ENCODE measurements at places on chromosomes 6 and 20.
A peak's percentile ranks its signal among the peaks of the same experiment; 100 is the strongest.

- no peak for DNase-seq
Observed at GRCh38 chr6:113903666-113904330, 46.7 kb downstream of the MARCKS start.

- no peak for DNase-seq
Observed at GRCh38 chr6:14591998-14592397, 474.4 kb downstream of the CD83 start.

DNA sequence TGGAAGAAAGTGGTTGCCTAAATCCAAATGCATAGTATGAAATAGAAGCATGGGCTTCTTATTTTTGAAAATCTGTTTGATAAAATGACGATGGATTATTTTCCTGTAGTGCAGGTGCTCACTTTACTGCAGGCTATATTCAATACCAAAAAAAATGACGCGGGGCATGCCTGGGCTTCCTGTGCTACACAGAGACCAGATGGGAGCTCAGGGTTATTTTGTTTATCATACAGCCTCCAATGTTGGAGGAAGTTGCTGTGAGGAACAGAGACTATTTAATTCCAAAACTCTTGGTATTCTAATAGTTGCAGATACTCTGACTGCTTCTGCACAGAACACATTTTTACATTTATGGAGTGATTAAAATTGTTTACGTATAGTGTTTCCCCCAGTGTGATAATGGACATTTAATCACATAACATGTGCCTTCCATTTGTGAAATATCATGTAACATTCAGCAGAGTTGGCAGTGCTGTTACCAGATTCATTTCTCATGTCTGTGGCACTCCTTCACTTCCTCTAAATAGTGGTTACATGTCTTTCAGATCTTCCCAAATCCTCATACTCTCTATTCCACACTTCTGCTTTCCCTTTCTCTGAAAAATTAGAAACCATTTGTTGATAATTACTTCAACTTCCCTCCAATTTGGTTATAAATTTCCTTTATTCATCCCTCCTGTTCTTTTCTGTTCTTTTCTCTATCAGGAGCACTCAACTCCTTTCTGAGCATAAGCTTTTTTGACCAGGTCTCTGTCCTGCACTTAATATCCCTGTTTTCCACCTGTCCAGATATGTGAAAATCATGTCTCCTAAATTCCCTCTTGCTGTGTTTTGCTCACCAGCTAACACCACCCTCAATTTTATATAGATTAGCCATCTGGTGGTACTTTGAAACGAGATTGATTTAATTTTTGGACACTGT, 121.6 kb downstream of the ADGRB3 start:
- DNase-seq: no peak

GRCh38 chr6:89596056-89596455, 42.5 kb downstream of the LYRM2 start:
- DNase-seq: no peak

DNA sequence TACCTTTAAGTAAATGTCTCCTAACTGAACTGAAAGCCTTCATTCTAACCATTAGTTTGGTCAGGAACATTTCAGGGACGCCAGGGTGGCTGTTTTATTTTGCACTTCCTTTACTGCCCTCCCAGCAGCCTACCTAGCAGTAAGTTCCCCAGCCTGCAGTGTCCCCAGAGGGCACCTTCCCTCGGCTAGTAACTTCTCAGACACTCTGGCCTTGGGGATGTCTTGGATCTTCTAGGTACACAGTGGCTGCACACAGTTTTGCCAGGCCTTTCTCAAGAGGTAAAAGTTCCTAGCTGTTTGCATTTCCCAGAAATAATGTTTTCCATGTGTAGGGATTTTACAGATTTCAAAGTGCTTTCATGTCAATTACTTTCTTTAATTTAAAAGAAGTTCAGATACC, 378 bp upstream of the LAMA2 start:
- no peak for DNase-seq

GRCh38 chr6:112416866-112417265, 69.7 kb downstream of the RFPL4B start:
- no peak for DNase-seq

GRCh38 chr6:2008383-2008976, 236.9 kb downstream of the GMDS start:
- no peak for DNase-seq

- DNase-seq: no peak
Observed at GRCh38 chr6:98941319-98941718, 6.4 kb downstream of the FBXL4 start.

GRCh38 chr20:35709259-35709658, 10.1 kb downstream of the ROMO1 start:
- DNase-seq: no peak

DNA sequence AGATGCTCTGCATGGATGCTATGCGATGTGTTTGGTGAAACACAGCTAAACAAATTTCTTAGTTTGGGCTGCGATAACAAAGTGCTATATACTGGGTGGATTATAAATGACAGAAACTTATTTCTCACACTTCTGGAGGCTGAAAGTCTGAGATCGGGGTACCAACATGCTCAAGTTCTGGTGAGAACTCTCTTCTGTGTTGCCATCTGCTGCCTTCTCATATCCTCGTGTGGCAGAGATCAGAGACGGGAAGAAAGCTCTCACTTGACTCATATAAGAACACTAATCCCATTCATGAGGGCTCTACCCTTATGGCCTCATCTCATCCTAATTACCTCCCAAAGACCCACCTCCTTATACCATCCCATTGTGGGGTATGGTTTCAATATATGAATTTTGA, 162.0 kb upstream of the DTNBP1 start:
- DNase-seq: no peak

DNA sequence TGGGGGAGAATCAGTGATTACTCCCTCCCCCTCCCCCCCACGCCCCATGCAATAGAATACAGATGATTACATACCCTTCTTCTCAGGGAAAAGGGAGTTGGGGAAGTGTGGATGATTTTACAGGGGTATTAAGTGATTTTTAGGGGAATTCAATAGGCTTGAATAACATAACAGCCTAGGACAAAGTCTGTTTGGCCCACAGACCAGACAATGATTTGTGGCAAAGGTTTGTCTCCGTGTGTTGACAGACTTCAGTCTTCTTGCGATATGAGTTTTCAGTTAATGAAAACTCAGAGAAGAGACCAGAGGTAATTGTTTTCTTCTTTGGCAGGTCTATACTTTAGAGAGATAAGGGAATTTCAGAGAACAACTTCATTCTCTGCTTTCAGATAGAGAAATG, 95.3 kb downstream of the OR2B2 start:
- DNase-seq: no peak

- DNase-seq: no peak
Observed at GRCh38 chr6:159068904-159069578, 24.2 kb upstream of the TAGAP start.

GRCh38 chr6:82208913-82209312, 38.6 kb downstream of the IBTK start:
- DNase-seq: no peak

DNA sequence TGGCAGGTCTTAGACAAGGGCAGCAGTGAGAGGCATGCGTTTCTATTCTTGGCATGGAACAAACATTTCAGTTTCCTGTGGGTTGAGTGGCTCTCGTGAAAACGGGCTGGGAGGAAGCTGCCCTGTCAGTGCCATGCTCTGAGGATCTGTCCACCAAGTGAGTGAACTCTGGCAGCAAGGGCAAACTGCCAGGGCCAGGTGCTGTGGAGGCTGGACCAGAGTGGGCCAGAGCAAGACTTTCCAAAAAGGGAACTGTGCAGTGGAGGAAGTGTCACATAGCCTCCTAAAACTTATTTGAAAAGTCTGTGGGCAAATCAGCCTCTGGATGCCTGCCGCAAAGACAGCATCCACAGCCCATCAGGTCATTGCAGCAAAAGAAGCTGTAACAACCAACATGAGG, 44.2 kb upstream of the TAB2 start:
- DNase-seq: no peak

DNA sequence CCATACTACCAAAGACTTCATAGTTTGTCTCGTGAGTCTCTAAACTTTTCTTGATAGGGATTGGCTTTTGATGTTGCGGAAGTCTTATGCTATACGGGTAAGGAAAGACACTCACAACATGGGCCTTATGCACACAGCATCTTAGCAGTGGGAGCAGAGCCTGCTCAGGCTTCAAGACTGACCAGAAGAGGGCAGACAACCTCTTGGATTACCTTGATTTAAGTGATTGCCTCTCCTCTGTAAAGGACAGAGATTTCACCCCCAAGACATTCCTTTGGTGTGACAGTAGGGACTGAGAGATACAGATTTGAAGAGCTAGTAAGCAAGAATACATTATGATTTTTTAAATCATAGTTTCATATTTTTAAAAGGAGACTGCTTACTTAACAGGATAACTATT, 71.0 kb upstream of the SAMD3 start:
- peak; percentile 18 for DNase-seq

- DNase-seq: no peak
Observed at GRCh38 chr20:44629542-44629941, 22.0 kb downstream of the ADA start.

- DNase-seq: no peak
Observed at GRCh38 chr20:36145877-36146707, 8.4 kb upstream of the EPB41L1 start.

DNA sequence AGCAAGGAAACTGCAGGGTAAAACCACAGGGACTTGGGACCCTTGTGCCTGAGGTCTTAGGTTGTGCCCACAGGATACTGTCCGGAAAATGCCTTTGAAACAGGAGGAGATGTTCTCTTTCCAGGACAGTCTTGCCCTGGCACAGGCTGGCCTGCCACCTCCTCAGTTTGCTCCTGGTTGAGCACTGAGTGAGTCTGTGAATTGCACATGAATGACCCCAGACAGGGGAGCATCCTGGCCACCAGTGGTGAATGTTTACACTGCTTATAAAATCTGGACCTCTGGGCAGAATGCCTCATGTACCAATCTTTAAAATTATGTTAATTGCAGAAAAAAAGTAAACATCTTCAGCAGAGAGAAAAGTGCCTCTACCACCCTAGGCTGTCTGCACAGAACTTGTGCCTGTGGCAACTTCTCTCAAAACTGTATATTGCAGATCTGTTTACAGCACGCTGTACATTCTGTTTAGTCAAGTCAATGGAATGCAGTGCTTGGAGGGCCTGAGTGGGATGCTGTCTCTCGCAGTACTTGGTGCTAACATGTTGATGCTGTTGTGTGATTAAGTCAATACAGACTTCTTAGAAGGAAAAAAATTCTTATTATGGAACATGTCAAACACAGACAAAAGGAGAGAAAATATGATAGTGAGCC, 242.1 kb downstream of the SOD2 start:
- no peak for DNase-seq

DNA sequence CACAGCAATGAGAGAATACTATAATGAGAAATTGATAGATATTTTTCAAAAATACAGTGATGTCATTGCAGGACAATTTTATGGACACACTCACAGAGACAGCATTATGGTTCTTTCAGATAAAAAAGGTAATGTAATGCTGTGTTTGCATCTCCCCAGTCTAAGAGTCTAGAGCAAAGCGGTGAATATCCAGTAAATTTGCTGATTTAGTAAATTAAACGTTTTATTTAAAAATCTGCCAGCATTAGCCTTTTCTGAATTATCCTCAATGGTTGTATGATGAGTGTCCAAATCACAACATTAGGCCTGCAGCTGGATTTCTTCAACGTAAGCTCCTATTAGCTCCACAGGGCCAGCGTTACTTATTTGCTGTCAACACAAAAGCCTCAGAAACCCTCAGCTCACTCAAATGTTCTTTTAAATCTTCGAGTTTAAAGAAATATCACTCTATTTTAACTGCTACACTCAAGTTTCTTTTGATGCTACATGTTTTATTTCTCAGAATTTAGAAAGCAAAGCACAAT, 16.0 kb downstream of the SMPDL3A start:
- no peak for DNase-seq

- DNase-seq: no peak
Observed at GRCh38 chr6:147220345-147220744, 16.1 kb downstream of the STXBP5 start.

GRCh38 chr6:7773322-7773721, 47.4 kb downstream of the BMP6 start:
- no peak for DNase-seq

GRCh38 chr6:42405021-42405420, 46.7 kb downstream of the TRERF1 start:
- no peak for DNase-seq

DNA sequence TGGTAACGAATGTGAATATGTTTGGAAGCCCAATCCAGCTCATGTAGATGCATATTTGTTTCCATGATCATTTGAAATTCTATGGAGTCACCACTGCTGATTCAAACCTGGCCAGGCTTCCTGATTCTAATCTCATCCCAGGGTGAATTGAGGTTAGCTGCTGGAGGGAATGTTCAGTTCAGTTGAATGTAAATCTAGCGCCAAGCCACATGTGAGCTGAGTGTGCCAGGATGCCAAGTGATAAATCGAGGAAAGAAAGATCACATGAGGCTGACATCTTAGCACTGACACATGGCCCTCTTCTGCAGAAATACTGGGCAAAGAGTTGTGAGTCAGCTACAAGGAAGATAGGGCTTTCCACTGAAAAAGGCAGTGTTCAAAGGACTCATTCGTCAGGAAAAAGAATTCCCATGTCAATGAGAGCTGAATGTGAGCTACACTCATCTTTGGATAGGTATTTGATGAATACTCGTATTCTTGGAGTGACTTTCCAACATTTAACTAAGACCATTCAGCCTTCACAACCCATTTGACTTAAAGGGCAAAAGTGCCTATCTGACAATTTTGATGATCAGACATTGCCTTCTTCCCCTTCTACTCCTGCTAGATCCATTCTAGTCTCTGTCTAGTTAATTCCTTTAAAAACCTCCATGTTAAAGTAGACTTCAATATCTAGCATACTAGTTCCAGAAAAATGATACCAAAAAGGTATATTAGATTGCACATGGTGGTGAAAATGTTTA, 172.1 kb downstream of the MTFR2 start:
- DNase-seq: no peak

DNA sequence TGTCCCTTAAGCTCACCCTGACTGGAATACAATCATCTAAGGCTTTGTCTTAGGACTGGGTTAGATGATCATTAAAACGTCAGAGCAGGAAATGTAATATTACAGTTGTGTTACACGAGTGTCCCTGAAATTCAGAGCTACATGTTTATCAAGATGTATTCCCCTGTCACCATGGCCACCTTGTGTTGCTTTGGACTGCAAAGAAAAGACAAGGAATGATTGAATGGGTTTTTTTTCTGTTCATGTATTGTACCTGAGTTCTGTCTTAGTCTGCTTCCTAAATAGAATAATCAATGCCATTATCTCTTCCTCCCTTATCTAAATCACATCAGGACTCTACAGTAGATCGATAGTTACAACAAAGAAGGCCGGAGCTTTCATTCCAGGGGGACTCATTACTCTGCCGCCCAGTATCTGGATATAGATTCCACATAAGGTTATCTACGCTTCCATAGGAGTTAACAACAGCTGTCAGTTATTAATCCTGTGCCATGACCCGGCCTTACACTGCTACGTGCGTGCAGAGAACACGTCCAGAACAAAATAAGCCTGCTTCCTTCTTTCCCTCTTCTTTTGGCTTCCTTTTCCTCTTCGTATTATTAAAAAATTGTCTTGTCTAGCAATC, 274.1 kb upstream of the SASH1 start:
- no peak for DNase-seq

Measured in CD8-positive, alpha-beta memory T cell (primary cell).